Activated CD4-positive, alpha-beta T cell treated with anti-CD3 and anti-CD28 coated beads, Interleukin-2, Interleukin-6, amounts not matched to agents 100 ng/mL and 50 ng/mL, durations not matched to agents 16 hours and 8 hours (primary cell): ENCODE measurements at places on chromosomes 5 and 9.
A peak's percentile ranks its signal among the peaks of the same experiment; 100 is the strongest.

GRCh38 chr9:14212697-14213420 lies 101.1 kb downstream of the NFIB start:
- no peak for DNase-seq

DNA sequence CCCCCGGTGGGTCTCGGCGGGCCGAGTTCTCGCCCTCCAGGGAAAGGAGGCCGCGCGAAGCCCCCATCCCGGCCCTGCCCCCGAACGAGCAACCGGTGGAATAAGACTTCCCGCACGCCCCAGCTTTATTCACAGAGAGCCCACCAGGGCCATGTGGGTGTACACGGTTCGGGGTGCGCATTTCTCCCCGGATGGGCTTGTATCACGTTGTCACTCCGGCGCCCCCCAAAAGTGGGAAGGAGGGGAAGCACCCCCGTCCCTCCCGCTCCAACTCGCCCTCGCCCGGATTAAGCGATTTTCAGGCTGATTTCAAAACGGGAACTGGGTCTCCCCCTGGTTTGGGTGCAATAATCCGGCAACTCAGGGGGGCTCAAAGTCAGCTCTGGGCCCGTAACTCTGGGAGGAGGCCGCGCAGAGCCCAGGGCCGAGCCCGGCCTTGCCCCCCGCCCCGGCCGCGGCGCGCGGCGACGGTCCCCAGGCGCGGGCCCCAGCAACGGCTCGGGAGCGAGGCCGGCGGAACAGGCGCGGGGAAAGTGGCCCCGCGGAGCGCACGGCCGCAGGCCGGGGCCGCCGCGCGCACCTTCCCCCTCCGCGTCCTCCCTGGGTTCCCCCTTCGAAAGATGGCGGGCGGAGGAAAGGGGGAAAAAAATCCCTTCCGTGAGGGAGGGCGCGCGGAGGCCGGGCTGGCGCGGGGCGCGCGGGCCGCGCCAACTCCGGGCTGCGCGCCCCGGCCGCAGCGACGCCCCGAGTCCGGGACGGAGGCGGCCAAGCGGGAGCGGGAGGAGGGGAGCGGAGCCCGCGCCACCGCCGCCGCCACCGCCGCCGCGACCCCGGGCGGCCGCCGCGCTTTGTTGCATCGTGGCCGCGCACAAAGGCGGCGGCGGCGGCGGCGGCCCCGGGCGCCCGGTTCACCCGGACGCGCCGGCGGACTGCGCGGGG lies 644 bp downstream of the BRD3 start:
- DNase-seq, result peak; percentile 32

- no peak for DNase-seq
Measured at GRCh38 chr5:51566953-51567352, 183.7 kb downstream of the ISL1 start.

DNA sequence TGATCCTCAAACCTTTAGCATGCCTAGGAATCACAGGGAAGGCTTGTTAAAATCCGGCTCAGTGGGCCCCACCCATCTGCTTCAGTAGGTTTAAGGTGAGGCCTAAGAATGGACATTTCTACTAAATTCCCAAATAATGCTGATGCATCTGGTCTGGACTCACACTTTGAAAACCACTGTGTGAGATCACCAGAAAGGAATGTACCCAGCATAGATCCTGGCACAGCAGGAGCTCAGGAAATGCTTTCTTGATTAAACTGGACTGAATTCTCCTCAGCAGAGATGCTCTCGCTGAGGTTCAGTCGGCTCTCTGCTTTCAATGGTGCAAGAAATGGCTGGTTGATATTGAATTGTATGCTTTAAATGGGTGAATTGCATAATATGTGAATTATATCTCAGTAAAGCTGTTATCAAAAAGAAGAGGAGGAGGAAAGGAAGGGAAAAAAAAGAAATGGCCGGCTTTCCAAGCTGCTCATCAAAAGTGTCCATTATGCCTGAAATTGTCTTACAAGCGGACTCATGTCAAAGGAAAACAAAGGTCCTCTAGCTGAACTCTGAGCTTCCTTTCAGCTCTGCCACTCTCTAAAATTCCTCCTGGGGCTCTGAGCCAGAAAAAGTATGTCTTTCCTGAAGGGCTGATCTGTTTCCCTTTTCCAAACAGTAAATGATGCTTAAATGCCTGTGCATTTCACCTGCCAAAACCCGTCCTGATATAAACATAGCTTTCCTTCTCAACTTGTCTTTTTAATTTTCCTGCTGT lies 77.6 kb upstream of the SAP30L start:
- no peak for DNase-seq

- no peak for DNase-seq
Measured at GRCh38 chr5:143521846-143522400, 118.4 kb upstream of the NR3C1 start.

DNA sequence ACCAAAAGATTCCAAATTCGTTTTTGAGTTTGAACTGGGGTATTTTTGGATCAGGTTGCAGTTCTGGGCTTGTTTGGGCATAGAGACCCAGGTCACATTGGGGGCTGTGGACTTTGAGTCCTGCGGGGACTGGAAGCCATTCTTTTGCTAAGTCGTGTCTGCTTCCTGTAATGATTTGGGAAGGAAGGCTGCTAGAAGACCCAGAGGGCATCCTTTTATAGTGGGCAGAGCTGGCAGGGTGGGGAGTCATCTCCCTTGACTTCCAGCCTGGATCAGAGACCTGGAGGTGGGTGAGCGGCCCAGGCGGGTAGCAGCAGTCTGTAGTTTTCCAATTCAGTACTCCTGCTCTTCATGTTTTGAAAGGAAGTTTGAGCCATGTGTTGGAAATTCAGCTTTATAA lies 11.3 kb downstream of the ZNF618 start:
- no peak for DNase-seq

- no peak for DNase-seq
Measured at GRCh38 chr5:174482607-174483024, 241.8 kb upstream of the MSX2 start.

DNA sequence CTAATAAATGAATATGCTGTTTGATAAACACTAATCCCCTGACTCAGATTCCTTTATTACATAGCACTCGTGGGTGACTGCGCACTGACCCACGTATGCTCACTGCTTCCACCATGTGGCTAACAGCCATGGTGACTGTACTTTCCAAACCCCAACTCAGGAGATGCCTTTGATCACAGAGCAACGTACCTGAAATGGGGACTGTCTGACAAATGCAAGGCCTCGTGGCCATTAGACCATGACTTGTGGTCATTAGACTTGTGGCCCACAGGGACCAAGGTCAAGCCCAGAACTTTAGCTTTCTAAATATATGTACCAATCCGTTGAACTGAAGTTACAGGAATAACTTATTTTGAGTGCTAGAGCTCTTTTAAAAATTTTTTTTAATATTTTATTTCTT lies 46.6 kb downstream of the CYFIP2 start:
- DNase-seq, result peak; percentile 74

DNA sequence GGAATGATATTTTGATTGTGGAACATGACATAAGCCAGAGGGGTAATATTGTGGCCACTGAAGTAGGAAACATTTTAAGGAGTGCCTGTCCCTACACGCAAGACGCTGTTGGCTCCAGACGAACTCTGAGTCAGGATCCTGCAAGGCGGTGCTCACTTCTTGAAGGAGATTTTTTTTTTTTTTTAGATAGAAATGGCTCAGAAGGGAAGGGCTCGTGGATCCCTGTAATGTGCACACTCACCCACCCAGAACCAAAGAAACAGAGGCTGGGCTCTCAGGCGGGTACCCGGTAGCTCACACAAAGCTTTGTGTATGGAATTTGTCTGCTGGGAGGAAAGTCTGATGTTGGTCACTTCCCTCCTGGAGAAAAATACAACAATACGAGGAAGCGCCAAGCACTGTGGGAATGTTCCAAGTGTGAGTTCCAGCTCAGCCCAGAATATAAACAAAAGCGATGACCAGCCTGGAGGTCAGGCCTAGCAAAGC lies 25.7 kb downstream of the RAPGEF1 start:
- DNase-seq, result no peak

DNA sequence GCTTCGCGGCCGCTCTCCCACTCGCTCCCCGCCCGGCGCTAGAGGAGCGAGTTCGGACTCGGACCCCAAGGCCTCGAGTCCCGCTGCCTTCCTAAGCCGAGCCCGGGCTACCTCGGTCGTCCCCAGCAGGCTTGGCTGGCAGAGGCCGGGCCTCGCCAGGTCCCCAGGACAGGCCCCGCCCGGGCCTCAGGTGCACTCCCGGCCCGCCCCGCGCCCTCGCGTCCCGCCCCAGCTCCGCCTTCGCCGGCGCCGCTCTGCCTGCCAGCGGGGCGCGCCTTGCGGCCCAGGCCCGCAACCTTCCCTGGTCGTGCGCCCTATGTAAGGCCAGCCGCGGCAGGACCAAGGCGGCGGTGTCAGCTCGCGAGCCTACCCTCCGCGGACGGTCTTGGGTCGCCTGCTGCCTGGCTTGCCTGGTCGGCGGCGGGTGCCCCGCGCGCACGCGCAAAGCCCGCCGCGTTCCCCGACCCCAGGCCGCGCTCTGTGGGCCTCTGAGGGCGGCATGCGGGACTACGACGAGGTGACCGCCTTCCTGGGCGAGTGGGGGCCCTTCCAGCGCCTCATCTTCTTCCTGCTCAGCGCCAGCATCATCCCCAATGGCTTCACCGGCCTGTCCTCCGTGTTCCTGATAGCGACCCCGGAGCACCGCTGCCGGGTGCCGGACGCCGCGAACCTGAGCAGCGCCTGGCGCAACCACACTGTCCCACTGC lies at the start of gene SLC22A5:
Gene SLC22A5 (plus strand): TSS at position 237 of the 707 bp plus-strand sequence. CDS start 263 bp downstream, at position 500.
- peak; percentile 74 for DNase-seq

DNA sequence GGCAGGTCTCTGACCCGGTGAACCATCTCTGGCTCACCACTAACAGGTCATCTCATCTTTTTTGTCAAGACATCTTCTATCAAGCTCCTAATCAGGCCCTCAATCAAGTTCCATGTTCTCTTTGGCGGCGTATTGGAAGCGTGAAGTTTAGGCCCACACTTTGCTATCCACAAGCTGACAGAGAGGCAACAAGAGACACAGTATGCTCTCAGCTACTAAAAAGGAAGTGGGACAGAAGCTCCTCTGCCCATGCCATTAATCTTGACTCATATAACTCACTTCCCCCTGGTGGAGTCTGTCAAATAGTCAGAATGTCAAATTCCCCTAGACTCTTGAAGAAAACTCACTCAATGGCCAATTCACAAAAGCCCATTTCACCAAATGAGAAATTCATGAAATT lies 77.6 kb upstream of the TMC1 start:
- peak; percentile 84 for DNase-seq

- no peak for DNase-seq
Measured at GRCh38 chr5:159417170-159417569, 86.9 kb upstream of the IL12B start.
